Lung (tissue), 17 donors: ENCODE measurements at places on chromosomes 7 and 10. TPM values are rescaled to one million over a fixed set of nuclear protein-coding genes. Genes with fewer than 3 reads are reported as not detected.
A peak's percentile ranks its signal among the peaks of the same experiment; 100 is the strongest.

GOLGA7B gene
- total RNA-seq, result 0.23 TPM

HOXA4 gene
- 2.7 TPM for total RNA-seq

RBM20 gene
- total RNA-seq, result 3.3 TPM

BEND7 gene
- total RNA-seq, result 27.6 TPM

DNA sequence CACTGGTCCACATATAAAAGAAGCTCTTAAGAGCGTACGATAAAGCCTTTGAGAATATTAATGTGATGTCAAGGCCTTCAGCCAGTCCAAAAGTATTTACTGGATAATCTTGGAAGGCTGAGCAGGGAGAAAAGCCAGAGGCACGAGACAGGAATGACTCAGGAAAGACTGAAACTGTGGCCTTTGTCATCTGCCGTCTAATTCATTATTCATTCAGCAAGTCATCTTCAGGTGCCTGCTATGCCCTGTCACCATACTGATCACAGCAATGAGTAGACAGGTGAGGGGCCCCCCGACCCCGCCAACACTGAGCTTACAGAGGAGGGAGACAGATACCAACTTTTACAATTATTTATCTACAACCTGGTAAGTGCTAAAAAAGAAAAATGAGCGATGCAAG, 78.9 kb downstream of the VOPP1 start:
- DNase-seq, result no peak
- H3K36me3 ChIP-seq, result peaks cover 24% of the 10 kb centered on the region
- no peaks in the 10 kb centered on the region for H3K27me3 ChIP-seq
- no peak overlapping the region for H3K27ac ChIP-seq
- no peaks in the 10 kb centered on the region for H3K4me1 ChIP-seq

GRCh38 chr10:118800920-118801319, 46.1 kb upstream of the CACUL1 start:
- H3K4me3 ChIP-seq, result no peak overlapping the region
- DNase-seq, result no peak
- H3K36me3 ChIP-seq, result no peaks in the 10 kb centered on the region

- no peak overlapping the region for H3K27ac ChIP-seq
- H3K4me3 ChIP-seq, result no peak overlapping the region
- DNase-seq, result no peak
- H3K36me3 ChIP-seq, result no peaks in the 10 kb centered on the region
- H3K27me3 ChIP-seq, result no peaks in the 10 kb centered on the region
- H3K4me1 ChIP-seq, result no peaks in the 10 kb centered on the region
Measured at GRCh38 chr10:131580674-131581073, 269.2 kb upstream of the TCERG1L start.

DNA sequence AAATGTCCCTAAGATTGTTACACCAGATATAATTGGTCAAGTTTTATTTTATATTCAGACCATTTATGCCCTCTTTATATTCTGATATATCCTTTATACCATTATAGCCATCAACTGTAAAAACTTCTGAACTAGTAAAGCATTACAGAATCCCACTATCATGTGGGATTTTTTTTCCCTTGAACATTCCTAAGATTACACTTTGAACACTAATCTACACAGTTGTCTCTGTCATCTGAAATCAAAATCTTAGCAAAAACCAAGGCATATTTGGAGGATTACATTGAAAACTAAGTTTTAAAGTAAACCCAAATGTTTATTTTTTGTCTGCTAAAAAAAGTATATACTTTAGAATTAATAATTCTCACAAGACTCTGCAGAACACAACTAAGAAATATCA, 116.2 kb upstream of the GPR22 start:
- no peak overlapping the region for H3K27ac ChIP-seq
- no peaks in the 10 kb centered on the region for H3K36me3 ChIP-seq
- DNase-seq, result no peak
- H3K4me3 ChIP-seq, result no peak overlapping the region
- H3K27me3 ChIP-seq, result no peaks in the 10 kb centered on the region

DNA sequence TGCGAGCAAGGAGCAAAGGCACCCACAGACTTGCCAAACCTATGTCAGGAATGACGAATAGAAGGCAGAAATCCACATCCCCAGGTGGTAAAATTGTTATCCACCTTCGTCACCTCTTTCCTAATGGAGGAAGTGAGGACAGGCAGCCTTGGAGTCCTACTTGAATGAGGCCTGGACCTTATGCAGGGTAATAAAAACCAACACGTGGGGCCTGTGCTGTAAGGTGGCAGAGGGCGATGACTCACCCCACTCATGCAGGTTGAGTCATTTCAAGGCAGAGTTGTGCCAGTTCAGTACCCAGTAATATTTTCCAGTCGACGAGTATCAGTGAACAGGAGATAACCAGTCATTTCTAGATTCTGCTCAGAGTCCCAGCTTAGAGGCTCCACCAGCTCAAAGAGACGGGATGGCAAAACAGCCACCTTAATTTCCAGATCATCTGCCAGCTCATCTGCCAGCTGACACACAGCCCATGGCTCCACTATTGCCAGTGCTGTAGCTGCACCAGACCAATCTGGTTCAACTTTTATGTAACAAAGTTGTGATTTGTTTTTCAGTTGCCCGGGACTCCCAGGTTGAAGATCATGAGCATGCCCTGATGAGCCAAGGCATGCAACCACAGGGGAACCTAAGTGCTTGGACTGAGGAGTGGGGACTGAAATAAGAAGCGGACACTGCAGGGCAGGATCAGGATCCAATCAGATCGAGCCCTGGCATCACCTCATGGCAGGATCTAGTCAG, 176.2 kb upstream of the ITGB1 start:
- DNase-seq, result no peak
- H3K36me3 ChIP-seq, result no peaks in the 10 kb centered on the region
- no peaks in the 10 kb centered on the region for H3K27me3 ChIP-seq
- H3K27ac ChIP-seq, result no peak overlapping the region
- H3K4me3 ChIP-seq, result no peak overlapping the region
- no peaks in the 10 kb centered on the region for H3K4me1 ChIP-seq

DNA sequence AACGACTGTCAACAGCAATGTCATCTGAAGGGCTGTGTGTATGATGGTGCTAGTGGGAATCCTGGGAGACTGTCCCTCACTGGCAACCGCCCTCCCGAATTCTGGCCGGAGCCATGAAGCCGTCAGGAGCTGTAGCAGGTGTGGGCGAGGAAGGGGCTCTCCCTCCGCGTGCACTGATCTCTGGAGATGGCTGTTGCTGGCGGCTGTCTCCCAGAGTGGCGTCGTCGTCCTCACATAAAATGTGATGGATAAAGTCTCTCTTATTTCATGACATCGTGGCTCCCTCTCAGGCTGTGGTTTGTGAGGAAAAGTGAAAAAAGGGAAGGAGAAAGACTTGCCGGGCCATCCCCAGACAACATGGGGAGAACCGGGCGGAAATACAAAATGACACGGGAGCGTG, 216.5 kb downstream of the DNAJB6 start:
- no peak overlapping the region for H3K4me3 ChIP-seq
- no peak for DNase-seq
- peaks cover 5% of the 10 kb centered on the region for H3K4me1 ChIP-seq
- H3K27me3 ChIP-seq, result no peaks in the 10 kb centered on the region

DNA sequence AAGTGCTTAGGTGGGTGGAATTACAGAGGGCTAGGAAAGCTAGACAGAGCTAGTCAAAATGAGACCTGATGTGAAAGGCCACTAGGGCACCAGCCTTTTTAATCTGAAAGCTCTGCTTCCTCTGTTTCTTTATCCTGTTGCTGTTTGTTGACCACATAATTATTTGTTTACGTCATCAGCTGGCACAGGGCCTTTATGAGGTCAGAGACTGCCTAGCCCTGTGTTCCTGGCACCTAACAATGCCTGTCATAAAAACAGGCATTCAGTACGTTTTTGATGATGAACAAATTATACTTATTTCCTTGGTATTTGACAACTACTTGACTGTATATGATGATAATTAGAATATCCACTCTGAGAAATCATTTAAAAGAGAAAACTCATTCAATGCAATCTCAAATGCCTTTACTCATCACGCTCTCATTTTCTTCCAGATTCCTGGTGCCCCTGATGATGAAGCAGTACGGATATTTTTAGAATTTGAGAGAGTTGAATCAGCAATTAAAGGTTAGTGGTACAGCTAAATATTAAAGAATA, 26.0 kb downstream of the RBM17 start:
- no peak overlapping the region for H3K4me3 ChIP-seq
- peak overlapping the region; percentile 75 for H3K27ac ChIP-seq

- no peak for DNase-seq
- peaks cover 31% of the 10 kb centered on the region for H3K27me3 ChIP-seq
- no peaks in the 10 kb centered on the region for H3K36me3 ChIP-seq
- peaks cover 5% of the 10 kb centered on the region for H3K4me1 ChIP-seq
- H3K4me3 ChIP-seq, result no peak overlapping the region
- H3K27ac ChIP-seq, result no peak overlapping the region
Measured at GRCh38 chr7:157016024-157016351, 5.5 kb upstream of the MNX1 start.

DNA sequence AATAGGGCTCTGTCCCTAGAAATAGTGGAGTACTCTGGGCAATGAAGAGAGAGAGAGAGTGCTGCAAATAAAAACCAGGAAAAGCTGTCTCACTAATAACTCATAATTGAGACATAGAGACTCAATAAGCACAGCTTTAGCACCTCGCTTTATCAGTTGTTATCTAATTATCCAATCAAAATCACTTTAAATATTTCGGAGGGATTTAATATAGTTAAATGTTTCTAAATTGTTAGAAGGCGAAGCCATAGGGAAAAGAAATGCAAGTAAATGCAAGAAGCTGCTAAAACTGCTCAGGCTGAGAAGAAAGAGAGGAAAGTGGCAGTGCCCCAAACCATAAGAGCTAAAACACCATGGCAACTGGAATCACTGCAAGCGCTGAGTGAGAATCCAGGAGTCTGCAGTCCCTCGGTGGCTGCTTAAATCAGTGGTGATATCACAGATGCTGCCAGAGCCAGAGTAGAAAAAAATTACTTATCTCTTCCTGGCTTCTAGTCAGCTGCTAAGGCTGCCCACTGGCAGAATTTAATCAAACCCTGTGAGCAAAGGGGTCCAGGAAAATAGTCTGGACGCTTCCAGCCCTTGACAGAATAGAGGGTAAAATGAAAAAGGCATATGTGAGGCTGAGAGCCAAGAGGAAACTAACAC, 150.4 kb upstream of the CHRM2 start:
- no peaks in the 10 kb centered on the region for H3K27me3 ChIP-seq
- no peak overlapping the region for H3K4me3 ChIP-seq
- H3K36me3 ChIP-seq, result no peaks in the 10 kb centered on the region
- H3K4me1 ChIP-seq, result no peaks in the 10 kb centered on the region

DNA sequence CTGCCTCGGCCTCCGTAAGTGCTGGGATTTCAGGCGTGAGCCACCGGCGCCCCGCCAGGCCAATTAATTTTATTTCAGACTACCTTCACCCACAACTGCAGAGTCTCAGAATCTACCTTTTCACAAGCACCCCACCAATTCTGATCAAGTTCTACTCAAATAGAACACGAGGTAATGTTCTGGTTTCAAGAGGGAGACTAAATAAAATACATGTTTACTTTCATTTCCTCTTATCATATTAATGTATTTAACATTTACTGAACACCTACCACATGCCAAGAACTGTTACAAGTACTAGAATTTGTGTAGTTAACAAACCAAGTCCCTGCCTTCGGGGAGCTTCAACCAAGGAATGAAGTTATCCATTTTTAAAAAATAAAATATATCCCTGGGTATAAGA, 25.5 kb upstream of the RGS10 start:
- H3K27ac ChIP-seq, result no peak overlapping the region
- H3K4me3 ChIP-seq, result no peak overlapping the region
- H3K27me3 ChIP-seq, result no peaks in the 10 kb centered on the region
- DNase-seq, result no peak
- H3K4me1 ChIP-seq, result no peaks in the 10 kb centered on the region

DNA sequence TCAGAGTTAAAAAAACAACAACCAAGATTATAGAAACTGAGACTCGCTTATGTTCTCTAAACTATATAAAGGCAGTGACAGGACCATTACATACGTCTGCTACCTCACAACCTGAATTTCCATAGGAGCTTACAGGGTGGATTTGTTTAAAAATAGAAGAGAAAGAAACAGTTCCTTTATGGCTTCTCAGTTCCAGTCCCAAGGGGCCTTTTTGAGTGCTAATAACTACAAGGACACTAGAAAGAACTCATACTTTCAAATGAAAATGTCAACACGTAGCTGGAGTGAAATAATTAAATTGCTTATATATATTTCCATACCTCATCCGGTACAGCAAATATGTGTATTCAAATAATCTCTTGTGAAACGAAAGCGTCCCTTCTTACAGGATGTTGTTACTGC, 19.7 kb downstream of the TSPAN12 start:
- H3K27ac ChIP-seq, result no peak overlapping the region
- H3K4me1 ChIP-seq, result peaks cover 6% of the 10 kb centered on the region
- no peak for DNase-seq
- no peak overlapping the region for H3K4me3 ChIP-seq
- H3K27me3 ChIP-seq, result no peaks in the 10 kb centered on the region

- no peak overlapping the region for H3K27ac ChIP-seq
- H3K36me3 ChIP-seq, result no peaks in the 10 kb centered on the region
- no peak overlapping the region for H3K4me3 ChIP-seq
- no peaks in the 10 kb centered on the region for H3K27me3 ChIP-seq
- H3K4me1 ChIP-seq, result no peaks in the 10 kb centered on the region
Measured at GRCh38 chr7:141954334-141954733, 7.6 kb upstream of the CLEC5A start.
